Stimulated activated CD4-positive, alpha-beta T cell treated with anti-CD3 and anti-CD28 coated beads, Interleukin-2, amount 100 ng/mL, for 4 hours (primary cell): ENCODE measurements at places on chromosomes 7 and 10.
A peak's percentile ranks its signal among the peaks of the same experiment; 100 is the strongest.

DNA sequence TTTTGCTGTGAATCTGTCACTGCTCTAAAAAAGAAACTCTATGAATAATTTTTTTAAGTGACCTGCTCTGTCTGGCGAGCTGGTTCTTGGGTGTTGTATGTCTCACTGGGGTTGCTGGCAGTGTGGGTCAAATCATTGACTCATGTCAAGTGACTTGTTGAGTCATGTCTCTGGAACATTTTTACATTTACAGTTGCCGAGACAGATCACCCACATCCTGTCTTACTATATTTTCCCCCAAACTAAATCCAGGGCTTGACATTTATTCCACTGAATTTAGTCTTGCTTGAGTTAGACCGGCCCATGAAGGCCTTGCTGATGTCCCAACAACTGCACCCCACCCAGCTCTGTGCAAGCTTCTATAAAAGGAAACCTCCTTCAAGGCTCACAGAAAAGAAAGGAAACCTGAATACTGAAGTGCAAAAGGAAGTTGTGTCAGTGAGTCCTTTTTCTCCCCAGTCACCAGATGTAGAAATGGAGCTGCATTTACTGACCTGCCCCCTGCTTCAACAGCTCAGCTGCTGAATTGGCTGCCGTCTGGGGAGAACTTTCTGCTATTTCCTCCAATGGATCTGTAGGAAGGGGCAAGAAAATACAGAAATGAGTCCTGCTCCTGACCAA is 290.3 kb downstream of the TNS3 start:
- no peak for DNase-seq

- no peak for DNase-seq
Observed at GRCh38 chr7:74291535-74291934, 2.3 kb downstream of the CLIP2 start.

- no peak for DNase-seq
Observed at GRCh38 chr10:110858297-110858934, 13.3 kb upstream of the PDCD4 start.

DNA sequence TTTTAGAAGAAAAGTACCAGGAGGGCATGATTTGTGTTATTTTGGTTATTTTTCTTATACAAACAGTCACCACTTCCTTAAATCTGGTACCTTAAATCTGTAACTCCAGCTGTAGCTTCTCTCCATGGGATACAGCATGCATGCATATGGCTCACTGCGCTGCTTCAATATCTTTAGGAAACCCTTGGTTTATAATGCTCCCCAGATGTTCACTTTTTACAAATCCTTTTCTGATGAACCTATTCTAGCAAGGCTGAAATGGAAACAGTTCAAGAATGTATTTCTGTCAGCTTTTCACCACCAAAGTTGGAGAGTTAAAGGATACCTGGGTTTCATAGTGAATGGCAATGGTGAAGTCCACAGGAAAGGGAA is 50.9 kb downstream of the LAMB4 start:
- no peak for DNase-seq

- DNase-seq, result no peak
Observed at GRCh38 chr10:128687408-128687807, 561.2 kb upstream of the MKI67 start.

GRCh38 chr7:20945451-20945850 is 158.8 kb upstream of the SP8 start:
- DNase-seq, result no peak

- no peak for DNase-seq
Observed at GRCh38 chr10:7937315-7937945, 117.1 kb upstream of the GATA3 start.

DNA sequence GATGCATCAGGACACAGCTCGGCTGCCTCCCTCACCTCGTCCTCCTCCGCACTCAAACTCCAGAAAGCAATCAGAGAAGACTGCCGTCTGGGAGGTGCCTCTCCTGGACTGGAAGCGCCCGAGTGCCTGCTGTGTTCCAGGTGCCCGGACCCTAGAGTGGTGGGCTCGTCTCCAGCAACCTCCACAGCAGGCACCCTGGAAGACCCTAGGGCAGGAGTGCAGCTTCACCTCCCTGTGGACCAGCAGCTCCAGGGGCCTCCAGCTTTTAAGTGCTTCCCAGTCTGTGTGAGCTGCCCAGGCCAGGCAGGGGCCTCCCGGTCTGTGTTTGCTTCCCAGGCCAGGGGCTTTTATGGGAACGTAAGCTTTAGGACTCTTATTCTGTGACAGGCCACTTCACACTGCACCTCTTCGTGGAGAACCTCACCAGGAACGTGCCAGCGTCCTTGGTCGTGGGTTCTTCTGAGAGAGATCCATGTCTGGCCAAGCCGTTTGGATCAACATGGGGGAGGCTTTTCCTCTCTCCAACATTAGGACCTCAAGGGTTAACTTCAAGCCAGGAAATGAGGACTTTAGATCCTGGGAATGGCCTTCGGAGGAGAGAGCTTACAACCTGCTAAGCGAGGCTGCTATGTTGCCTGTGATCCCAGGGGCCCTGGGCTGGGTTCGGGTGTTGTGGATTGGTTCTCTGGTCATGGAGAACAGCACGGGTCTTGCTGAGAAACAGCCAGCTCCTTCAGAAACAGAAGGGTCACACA is 5.9 kb upstream of the PWWP2B start:
- DNase-seq, result no peak

DNA sequence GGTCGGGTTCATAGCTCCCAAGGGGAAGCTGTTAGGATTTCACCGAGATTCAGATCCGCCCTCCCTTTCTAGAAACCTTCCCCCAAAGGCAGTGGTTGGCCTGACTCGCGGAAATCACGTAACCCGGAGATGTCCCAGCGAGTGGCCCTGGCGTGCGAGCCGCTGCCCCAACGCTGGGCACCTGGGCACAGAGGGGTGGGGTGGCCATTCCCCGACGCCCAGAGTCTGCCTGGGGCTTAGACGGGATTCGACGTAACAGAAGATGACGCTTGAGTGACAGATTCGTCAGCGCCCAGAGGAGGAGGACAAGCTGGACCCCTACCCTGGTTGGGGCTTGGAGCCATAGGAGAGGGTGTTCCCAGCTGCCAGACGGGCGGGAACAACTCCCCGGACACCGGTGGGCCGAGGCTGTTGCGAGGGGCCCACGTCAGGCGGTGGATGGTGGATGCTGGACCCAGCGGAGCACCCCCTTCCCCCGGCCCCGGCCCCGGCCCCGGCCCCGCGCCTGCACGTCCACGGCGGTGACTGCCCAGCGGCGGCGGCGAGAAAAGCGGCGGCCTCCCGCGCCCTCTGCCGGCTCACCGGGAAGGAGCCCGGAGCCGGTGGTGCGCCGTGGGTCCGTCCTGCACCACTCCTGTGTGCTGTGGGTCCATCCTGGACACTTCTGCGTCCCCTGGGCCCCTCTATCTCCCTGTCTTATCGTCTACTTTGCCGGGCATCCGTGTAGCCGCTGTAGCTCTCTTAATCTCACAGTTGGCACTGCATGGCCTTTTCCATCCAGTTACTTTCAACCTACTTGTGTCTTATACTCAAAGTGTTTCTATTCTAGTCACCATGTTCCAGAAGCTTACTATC is 35.4 kb upstream of the KNDC1 start:
- no peak for DNase-seq

DNA sequence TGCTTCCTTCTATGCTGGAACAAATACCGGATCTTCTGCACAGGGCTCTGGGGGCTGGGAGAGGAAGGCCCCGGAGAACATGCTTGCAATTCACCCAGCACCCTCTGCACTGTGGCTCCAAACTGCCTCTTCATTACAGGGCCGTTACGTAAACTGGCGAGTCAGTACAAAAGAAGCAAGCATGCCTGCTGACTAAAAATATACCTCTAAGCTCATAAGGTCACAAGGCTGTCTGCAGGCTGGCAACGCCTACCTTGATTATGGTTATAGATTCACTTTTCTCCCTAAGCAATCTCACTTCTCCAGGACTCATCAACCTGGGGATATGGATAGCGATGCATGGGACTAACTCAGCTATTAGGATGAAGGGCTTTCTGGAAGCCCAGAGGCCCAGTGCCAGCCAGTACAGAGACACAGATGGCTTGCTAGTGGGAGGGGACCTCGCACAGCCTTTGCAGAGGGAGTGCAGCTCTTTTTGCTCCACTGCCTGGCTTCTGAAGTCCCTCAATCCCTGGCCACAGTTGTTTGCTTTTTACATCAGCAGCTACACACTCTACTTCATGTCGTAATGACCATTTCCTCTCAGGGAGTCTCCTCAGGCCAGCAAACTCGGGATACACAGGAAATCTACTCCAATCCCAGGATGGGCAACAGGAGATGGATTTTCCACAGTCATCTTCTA is 96.1 kb downstream of the SH3PXD2A start:
- DNase-seq, result no peak

DNA sequence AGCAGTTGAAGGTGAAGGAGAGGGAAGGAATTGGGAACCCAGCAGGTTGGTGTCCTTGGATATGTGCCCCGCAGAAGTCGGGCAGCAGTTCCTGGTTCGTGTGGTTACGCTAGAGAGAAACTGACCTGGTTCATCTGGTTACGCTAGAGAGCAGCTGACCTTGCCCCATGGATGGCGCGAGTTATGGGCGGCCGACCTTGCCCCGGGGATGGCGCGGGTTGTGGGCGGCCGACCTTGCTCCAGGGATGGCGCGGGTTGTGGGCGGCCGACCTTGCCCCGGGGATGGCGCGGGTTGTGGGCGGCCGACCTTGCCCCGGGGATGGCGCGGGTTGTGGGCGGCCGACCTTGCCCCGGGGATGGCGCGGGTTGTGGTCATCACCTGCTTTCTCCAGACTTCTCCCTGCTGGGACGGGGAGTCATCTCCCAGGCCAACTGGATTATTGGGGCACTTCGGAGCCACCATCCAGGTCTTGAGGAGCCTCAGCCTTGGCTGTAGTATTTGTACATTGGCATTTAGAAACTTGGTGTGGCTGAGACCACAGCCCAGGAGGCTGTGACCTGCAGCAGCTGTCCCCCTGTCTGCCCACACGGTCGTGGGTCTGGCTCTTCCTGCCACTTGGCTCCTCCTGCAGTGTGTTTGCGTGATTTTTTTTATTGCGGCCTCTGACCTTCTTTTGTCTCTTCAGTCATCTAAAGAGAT is 6.1 kb downstream of the GET4 start:
- no peak for DNase-seq

- no peak for DNase-seq
Observed at GRCh38 chr7:134785842-134786241, 6.4 kb downstream of the CALD1 start.

DNA sequence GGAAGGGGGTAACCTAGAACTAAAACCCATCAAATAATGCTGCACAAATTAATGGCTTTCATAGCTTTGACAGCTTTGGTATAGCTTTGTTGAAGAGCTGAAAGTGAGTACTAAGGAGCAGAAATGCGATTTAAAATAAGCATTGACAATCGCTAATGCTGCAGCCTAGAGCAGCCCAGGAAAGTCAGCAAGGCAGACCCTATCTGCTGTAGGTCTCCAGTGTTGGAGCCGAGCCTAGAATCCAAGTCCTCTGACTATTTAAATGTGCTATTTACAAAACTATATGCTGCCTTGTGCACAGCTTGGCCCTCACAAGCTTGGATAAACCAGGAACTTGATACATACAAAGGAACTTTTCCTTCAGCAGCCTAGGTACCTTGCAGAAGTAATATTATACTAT is 64.9 kb upstream of the ASAH2 start:
- DNase-seq, result no peak

- DNase-seq, result peak; percentile 58
Observed at GRCh38 chr7:130971297-130971696, 237.3 kb upstream of the KLF14 start.

DNA sequence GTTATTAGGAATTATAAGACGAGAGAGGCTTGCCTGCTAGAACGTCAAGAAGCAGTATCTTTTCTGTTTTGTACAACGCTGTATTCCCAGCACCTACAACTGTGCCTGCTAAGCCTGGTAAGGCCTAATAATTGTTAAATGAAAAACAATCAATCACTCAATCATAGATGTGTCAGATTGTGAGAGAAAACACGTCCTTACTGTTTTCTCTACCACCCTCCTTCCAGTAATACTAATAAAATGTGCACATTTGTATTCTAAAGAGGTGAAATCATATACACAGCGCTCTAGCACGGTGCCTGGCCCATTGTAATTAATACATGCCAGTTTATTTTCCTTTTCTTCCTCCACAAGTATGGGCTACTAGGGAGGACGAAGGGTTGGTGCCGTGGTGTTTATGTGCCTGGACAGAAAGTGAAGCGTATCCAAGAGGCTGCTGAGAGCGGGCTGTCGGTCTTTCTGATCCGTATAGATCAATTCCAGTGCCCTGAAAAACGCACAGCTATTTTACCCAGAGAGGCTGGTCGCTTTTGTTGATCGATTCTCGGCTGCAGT is 1.5 kb upstream of the AUTS2 start:
- DNase-seq, result no peak

DNA sequence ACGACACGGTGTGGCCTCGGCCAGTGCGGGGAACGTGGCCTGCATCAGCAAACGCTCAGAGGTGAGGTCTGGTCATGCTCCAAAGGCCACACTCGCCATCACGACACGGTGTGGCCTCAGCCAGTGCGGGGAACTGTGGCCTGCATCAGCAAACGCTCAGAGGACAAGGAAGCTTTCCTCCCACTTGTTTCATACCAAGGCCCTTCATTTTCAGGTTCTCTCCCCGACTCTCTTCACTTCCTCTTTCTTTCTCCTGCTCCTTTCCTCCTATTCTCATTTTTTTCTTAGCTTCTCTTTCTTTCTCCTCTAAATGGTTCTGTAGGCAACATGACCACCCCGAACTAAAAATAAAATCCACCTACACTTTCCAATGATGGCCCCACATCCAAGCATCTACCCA is 384.4 kb upstream of the SHH start:
- DNase-seq, result no peak

GRCh38 chr7:112280267-112280666 is 73.8 kb downstream of the ZNF277 start:
- no peak for DNase-seq

DNA sequence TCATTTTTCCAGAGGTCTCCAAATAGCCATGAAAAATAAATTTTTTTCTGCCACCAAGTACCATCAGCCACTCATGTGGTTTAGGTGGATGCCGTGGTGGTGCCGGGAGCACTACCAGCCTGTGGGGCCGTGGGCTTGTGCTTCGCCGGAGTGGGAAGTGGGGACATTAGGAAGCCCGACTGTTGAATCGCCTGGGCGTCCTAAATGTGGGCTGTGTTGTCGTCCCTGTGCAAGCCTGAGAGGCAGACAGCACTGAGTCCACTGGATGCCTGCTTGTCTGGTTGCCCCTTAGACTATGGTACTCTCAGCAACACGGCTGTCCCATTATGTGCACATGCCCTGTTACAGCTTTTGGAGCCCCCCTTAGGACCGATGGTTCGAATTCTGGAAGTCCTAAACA is 59.9 kb downstream of the MGMT start:
- no peak for DNase-seq

- no peak for DNase-seq
Observed at GRCh38 chr7:122577449-122578003, 121.4 kb downstream of the RNF133 start.

DNA sequence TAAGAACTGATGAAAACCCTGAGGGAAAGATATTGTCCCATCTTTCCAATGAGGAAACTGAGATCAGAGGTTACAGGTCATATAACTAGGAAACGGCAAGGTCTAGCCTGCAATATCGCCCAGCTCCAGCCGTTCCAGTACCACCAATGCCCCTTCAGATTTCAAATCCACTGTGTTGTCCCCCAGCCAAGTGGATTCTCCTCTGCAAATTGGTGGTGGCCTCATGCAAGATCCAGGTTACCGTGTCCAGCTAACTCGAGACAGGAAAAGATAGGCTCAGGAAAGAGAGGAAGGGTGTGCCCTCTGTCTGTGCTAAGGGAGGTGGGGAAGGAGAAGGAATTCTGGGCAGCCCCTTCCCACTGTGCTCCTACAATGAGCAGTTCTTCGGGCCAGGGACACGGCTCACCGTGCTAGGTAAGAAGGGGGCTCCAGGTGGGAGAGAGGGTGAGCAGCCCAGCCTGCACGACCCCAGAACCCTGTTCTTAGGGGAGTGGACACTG is 25.3 kb downstream of the PRSS2 start:
- no peak for DNase-seq

GRCh38 chr7:92753614-92754013 is 82.8 kb downstream of the CDK6 start:
- DNase-seq, result no peak
